ENCODE measurements at places on chromosomes 2 and 18.

GRCh38 chr2:105596411-105596921 lies 148.2 kb upstream of the NCK2 start:
- no peak for DNase-seq

DNA sequence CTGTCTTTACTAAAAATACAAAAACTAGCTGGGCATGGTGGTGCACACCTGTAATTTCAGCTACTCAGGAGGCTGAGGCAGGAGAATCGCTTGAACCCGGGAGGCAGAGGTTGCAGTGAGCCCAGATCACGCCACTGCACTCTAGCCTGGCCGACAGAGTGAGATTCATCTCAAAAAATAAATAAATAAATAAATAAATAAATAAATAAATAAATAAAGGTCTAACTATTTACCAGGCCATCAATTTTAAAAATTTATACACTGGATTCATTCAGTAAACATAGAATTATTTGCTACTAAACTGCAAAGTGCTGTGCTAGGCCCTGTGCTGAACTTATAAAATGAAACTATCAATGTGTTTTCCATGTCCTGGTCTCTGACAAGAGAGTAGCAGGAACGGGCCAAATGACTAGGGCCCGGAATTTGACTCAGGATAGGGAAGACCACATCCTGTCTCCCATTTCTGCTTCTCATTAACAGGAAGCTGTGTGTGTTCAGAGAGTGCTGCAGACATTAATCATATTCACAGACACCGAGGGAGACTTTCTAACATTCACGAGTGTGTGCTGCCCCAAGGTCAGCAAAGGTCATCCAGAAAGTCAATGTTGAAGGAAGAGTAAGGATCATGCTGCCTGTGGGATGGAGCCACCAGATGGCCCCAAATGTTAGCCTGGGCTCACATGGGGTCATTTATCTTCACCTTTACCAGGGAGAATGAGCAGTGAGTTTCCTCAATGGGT lies 95.8 kb downstream of the SPP2 start:
- DNase-seq, result no peak

DNA sequence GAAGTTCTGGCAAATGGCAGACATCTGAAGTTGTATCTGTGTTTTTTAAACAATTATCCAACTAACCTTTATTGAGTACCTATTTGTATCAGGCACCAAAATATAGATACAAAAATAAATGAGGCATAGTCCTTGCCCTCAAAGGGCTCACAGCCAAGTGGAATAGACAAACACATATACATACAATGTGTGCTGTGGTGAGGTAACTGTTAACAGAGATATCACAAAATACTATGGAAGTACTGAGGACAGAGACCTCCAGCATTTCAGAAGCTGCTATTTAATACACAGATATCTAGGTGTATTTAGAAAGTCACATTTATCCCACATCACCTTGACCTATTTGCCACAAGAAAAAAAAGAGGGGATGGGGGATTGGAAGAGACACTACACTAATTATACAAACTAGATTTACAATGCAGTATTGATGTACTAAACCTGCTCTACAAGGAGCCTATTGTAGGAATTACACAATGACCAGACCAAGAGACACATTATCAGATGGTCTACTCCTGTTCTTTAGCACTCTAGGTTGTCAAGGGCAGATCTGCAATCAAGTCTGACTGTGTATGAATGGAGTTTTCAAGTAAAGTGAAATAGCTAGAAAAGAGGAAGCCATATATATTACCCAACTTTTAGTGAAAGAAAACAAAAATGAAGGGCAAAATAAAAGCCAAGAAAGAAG lies 62.2 kb downstream of the SPIRE1 start:
- DNase-seq, result no peak

DNA sequence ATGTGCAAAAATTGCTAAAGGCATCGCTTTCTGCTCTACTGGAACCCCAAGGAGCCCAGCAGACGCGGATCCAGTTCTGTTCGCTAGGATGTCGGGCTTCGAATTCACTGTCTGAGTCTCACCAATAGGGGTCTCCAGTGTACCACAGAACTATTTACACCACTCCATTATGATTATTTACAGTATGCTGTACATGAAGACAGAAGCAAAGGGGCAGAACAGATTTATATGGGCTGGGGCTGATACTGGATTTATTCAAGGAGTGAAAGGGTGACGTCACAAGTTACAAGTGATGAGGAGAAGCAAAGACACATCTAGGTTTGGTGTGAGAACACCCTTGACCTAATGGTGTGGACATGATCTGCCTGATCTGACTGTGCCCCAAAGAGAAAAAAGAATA lies 185.3 kb upstream of the ATP5MC3 start:
- DNase-seq, result no peak

DNA sequence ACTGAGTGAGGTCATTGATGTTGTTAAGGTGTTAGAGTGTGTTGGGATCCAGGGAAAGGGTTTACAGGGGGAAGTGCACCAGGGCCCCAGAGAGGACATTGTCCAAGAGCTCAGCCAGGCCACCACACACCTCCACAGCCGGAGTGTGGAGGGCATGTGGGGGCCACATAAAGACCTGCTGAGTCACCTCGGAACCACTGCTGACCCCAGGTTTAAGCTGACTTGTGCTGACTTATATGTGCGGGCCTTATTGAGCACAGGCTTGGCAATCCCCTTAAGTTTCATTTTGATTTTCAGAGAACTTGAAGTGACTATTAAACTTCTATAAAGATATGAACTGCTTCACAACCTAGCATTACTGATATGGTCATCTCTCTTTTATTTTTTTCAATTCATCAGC lies 166.2 kb upstream of the MAP3K20 start:
- no peak for DNase-seq

DNA sequence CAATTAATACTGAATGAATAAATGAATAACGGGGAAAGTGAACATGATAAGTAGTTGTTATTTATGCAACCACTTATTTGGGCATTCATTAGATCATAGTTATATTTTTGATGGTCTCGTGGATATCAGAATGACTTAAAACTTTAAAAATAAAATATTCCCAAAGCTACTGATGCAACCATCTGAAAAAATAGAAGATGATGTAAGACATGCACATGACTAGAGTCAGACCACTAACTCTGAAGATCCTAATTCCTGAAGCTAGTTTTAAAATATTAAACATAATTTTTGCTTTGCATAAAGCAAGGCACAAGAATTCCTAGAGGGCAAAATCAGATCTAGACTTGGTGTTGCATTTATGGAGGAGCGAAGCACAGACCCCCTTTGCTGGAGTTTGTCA lies 616.1 kb downstream of the IRS1 start:
- DNase-seq, result no peak

DNA sequence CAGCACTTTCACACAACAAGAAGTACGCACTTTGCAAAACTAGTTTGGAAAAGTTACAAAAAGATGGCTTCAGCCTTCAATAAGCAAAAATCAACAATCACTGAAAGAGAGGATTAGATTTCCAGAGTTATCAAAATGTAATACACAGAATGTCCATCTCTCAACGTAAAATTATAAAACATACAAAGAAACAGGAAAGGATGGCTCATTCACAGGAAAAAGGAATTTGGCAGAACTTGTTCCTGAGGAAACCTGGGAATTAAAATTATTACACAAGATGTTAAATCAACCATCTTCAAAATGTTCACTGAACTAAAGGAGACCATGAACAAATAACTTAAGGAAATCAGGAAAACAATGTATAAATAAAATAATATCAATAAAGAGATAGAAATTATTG lies 8.0 kb downstream of the C2orf92 start:
- DNase-seq, result no peak

GRCh38 chr2:219459460-219460311 lies 25.0 kb downstream of the SPEG start:
- DNase-seq, result no peak

GRCh38 chr2:148475626-148476025 lies 168.9 kb upstream of the EPC2 start:
- DNase-seq, result no peak

GRCh38 chr2:44553456-44553855 lies 191.7 kb downstream of the CAMKMT start:
- DNase-seq, result no peak

GRCh38 chr18:55651236-55651635 lies 63.2 kb upstream of the TCF4 start:
- DNase-seq, result no peak

DNA sequence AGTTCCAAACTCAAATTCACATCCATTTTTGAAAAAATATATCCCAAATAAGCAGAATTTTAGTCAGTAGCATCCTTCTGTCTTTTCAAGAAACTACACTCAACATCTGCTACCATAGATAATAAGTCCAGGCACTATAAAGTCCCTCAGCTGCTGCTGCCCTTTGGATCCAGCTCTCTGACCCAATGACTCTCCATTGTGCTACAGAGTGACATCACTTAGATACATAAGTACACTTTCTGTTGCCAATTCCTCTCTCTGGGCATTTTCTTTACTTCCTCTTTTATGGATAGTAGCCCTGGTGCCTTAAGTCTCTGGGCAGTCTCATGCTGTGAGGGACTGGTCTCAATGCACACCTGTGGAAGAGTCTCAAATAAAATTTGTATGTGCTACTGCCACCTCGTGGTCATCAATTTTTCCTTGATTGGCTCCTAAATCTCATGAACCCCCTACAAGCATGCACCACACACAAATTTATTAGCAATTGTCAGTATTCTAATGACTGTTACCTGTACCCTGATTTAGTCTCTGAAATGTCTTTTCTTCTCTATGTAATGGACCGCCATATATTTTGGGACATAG lies 219.2 kb downstream of the LRP1B start:
- DNase-seq, result no peak

- DNase-seq, result no peak
Measured at GRCh38 chr18:54613174-54613573, 22.1 kb downstream of the DYNAP start.

DNA sequence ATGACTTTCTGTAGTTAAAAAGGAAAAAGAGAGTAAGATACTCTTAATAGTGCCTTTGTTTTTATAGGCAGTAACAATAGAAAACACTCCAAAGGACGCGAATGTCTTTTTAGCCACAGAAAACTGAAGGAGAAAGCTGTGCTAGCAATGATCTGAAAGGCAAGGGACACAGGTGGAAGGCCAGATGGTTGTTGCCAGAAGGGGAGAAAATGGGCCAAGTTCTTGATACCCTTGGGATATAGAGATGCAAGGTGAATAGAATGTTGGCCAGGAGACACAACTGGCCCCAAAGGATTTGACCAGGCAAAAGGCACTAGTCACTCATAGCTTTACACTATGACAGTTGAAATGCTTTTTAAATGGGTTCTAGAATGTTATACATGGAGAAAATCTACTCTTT lies 180.0 kb downstream of the NRXN1 start:
- no peak for DNase-seq

DNA sequence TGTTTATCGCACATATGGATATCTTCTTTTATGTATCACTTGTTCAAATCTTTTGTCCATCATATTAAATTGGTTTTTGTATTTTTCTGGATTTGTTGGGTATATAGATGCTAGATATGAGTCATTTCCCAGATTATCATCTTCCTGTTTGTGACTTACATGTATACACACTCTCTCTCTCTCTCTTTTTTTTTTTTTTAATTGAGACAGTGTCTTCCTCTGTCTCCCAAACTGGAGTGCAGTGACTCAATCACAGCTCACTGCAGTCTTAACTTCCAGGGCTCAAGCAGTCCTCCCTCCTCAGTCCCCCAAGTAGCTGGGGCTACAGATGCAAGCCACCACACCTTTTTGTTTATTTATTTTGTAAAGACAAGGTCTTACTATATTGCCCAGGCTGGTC lies 43.8 kb downstream of the XIRP2 start:
- DNase-seq, result no peak

DNA sequence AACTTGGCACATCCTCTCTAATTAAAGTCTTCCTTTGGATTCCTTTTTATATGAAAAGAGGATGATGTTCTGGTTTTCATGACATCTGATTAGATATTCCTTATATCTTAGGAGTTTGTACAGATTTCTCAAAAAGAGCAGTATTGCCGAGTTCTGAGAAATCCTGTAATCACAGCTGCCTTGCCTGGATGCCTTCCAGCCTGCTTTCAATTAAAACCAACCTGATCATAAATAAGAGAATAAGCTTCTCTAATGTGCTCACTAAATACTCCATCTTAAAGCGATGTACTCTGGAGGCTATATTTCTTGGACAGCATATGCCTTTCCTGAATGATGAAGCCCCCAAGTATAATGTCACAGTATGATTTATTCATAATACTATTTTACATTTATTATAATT lies 1203.8 kb upstream of the PIK3C3 start:
- no peak for DNase-seq

GRCh38 chr2:156892467-156893281 lies 364.8 kb upstream of the GALNT5 start:
- DNase-seq, result no peak

DNA sequence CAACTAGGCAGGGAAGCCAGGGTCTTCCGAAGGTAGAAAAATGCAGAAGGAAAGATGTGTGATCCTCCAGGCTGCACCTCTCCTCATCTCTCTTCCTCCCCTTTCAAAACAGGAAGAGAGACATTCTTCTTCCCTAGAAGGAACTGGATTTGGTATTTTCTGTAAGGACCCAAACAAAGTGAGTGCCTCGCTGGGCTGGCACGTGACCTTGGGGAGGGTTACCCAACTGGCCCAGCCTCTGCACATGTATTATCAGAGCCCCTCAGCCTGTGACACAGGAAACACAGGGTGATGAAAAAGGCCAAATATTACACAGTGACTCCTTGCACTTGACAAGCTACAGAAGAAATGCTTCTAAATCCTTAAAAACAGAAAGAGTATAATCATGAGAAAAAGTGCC lies 2.3 kb downstream of the HJURP start:
- DNase-seq, result no peak

GRCh38 chr18:36509646-36510197 lies 212.2 kb downstream of the FHOD3 start:
- DNase-seq, result no peak

DNA sequence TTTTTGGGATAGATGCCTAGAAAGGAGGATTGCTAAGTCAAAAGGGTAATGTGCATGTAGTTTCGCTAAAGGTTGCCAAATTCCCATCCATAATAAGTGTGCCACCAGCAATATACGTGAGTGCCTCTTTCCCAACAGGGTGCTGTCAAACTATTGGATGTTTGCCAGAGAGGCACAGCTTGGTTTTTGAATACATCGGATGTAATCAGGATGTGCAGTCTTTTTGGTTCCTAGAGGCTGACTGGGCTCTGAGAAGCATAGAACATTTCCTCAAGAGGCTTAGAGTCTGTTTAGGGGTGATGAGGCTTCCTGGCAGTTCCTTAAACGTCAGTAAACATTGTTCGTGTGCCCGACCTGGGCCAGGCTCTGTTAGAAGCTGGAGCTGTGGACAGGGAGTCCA lies 28.0 kb downstream of the AGAP1 start:
- DNase-seq, result no peak

GRCh38 chr2:100193291-100193710 lies 50.9 kb upstream of the AFF3 start:
- DNase-seq, result no peak

GRCh38 chr2:159202568-159203071 lies 83.9 kb downstream of the WDSUB1 start:
- DNase-seq, result no peak

GRCh38 chr18:2540575-2540974 lies 30.7 kb downstream of the METTL4 start:
- no peak for DNase-seq

- DNase-seq, result no peak
Measured at GRCh38 chr2:191846515-191847476, at the start of gene CAVIN2. TSS of gene CAVIN2 (minus strand) at chr2:191847088. CDS start at chr2:191846925, 163 bp downstream.

GRCh38 chr2:46325182-46325928 lies 28.1 kb downstream of the EPAS1 start:
- DNase-seq, result no peak

Data from cortex of kidney (tissue), 1 donor.